PC-3 (cell line): ENCODE measurements at places on chromosomes 6 and 20.

DNA sequence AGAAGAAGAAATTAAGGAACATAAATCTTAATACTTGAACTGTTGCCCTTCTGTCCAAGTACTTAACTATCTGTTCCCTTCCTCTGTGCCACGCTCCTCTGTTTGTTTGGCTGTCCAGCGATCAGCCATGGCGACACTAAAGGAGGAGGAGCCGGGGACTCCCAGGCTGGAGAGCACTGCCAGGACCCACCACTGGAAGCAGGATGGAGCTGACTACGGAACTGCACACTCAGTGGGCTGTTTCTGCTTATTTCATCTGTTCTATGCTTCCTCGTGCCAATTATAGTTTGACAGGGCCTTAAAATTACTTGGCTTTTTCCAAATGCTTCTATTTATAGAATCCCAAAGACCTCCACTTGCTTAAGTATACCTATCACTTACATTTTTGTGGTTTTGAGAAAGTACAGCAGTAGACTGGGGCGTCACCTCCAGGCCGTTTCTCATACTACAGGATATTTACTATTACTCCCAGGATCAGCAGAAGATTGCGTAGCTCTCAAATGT lies 17.1 kb downstream of the IRF4 start:
- peak; percentile 25 for DNase-seq

DNA sequence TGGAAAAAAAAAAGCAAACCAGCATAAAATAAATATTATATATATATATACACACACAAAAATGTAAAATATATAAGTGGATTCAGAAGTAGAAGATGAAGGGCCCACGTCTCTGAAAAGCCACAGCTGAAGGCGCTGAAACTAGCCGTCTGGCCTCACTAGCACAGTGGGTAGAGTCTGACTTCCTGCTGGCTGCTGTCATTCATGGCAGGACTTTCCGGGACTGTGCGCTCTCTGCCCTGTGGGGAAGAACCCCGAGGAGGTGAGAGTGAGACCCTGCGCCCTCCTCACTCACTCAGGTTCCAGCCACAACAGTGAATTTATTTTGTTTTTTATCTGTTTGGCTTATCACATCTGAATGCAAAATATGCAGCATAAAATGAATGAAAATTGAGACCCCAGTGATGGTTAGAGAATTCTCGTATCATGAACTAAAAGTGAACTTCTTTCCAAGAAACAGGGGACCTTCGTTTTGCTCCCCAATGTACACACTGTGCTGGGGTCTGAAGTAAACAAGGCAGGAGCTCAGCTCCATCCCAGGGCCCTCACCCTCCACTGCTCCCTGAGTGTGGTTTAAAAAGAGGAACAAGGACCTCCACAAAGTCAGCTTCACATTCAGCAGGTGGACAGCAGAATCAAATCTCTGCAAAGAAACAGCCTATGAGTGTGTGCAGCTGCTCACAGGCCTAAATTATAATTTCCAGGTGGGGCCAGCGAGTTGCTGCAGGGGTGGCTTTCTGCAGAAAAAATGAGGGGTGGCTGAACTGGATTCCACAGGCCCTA lies 1.3 kb upstream of the RAMACL start:
- DNase-seq: no peak

GRCh38 chr20:33825340-33826269 lies 14.5 kb downstream of the CHMP4B start:
- no peak for DNase-seq

- no peak for DNase-seq
Observed at GRCh38 chr6:195861-196360, 96.4 kb upstream of the DUSP22 start.

DNA sequence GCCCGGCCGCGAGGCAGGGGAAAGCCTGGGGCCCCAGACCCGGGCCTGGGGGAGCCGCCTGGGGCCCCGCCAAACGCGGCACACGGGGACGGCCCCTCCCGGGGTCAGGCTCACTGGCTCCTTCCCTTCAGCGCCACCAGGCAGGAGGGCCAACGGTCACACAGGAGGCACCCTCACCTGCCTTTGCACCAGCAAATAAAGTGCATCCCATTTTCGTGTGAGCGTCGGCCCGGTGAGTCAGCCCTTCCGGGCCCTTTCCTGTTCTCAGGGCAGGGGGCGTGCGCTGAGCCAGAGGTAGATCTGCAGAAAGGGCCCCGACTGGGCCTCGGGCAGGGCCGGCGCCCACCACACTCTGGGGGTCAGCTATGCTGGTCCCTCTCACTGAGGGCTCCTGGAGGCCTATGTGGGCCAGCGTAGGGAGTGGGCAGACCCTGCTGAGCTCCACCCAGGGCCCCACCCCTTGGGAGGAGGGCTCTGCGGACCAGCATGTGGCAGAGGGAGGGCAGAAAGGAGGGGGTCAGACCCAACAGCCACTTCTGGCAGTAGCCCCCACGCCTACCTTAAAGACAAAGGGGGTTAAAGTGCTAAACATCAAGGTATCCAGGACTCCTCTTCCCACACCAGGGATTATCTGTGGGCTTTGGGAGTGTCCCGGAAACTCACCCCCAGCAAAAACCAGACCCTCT lies 931 bp upstream of the UCKL1 start:
- DNase-seq: peak; percentile 79

- no peak for DNase-seq
Observed at GRCh38 chr6:134630508-134631121, 312.7 kb upstream of the SGK1 start.

DNA sequence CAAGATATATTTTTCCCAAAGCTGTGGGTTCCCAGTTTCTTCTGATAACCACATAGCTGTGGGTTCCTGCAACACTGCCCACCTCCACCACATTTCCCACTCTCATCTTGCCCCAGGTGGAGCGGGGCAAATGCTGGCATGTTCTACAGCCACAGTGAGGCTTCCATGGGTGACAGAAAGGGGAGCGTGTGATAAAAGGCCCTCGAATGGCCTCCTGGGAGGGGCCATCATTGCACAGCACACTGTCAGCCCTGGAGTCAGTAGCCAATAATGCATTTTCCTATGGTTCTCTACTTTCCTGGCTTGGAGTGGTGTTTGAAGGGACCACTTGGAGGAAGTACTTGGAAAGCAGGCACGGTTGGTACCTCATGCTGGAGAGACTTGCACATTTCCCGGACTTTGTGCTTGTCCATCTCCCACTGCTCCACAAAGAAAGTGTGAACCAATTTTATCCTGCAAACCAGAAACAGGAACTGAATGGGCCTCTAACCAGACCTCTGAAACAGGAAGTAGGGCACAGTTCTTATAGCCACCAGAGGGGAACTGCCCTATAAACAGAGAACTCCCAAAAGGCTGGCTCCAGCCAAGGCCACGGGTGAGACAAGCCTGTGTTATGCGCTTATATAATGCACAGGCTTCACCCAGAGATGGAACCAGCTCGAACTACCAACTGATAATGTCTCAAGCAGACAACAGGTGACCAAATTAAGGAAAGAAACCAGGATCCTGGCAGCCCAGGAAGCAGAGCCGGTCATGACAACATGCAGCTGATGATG lies 8.6 kb downstream of the MAP3K5 start:
- DNase-seq: no peak

- DNase-seq: no peak
Observed at GRCh38 chr20:34127792-34128191, 15.7 kb upstream of the EIF2S2 start.

GRCh38 chr6:142683714-142684141 lies 261.2 kb downstream of the HIVEP2 start:
- DNase-seq: no peak

GRCh38 chr6:89927264-89927663 lies 33.0 kb downstream of the GJA10 start:
- DNase-seq: no peak

GRCh38 chr6:84059082-84059481 lies 25.5 kb downstream of the MRAP2 start:
- no peak for DNase-seq

GRCh38 chr6:127195833-127196232 lies 70.8 kb upstream of the RNF146 start:
- no peak for DNase-seq

DNA sequence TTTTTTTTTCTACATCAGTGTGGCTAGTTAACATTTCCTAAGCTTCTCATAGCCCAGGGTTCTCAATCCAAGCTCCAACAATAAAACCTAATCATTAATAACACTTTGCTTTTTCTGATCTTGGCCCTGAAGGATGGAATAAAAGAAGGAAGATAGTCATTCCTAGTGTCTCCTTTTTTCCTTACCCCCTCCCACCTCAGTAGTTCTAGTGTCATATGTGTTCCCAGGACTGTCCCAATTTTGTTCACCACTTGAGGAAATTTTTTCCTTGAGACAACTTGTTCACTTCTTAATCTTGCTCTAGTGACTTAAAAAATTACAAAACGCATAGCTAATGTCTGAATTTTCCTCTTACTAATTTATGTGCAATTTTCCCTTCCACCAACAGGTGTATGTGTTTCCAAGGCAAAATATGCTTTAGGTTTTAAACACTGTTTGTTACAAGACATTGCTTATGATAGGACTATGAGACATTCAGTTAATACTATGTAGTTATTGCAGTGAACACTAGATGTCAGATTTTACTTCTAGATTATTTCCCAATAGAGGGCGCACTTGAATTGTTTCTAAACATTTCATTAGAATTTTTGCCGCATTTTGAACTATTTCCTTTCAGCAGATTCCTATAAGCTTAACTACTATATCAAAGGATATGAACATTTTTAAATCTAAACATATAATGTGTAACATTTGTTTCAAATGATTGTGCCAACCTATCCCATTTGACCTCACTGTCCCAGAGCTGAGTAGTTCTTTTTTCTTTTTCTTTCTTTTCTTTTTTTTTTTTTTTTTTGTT lies 18.5 kb upstream of the C6orf141 start:
- peak; percentile 91 for DNase-seq

- peak; percentile 69 for DNase-seq
Observed at GRCh38 chr6:82908661-82909060, 157.0 kb downstream of the UBE3D start.

DNA sequence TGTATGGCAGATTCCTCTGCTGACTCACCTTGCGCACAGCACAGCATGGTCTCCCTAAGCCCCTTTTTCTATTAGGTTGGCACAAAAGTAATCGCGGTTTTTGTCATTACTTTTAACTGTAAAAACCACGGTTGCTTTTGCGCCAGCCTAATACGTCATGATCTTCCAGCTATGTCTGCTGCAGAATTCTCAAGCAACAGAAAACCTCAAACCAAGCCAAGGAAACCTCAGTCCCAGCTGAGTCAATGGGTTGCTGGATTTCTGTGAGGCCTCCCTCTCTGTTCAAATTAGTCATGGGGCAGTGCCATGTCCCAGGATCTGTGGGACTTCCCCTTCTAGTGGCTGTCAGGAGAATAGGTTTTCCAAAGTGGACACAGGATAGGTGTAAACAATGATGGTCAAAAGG lies 15.7 kb upstream of the ENPP1 start:
- peak; percentile 42 for DNase-seq

GRCh38 chr6:156627524-156627923 lies 149.7 kb upstream of the ARID1B start:
- peak; percentile 29 for DNase-seq

- DNase-seq: no peak
Observed at GRCh38 chr6:104766595-104766994, 93.1 kb downstream of the HACE1 start.

GRCh38 chr20:21395666-21396598 lies 1.4 kb downstream of the NKX2-4 start:
- DNase-seq: no peak

DNA sequence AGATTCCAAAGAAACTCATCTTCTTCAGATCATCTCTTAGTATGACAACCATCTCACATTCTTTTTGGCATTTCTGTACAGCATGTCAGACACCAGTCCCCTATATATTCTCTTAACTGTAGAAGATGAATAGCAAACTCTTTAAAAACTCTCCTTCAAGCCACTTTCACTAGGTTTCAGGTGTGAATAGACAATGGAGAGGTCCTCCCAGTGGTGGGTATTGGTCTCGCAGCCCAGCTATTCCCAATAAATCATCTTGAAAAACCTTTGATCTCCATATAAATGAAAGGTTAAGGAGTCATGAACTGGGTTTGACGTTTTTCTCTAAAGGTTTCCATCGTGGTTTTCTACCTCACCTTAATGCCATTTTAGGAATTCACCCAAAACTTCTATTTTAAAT lies 180.0 kb downstream of the GJA1 start:
- peak; percentile 17 for DNase-seq

GRCh38 chr20:38091441-38092216 lies 58.1 kb downstream of the RPRD1B start:
- DNase-seq: no peak

DNA sequence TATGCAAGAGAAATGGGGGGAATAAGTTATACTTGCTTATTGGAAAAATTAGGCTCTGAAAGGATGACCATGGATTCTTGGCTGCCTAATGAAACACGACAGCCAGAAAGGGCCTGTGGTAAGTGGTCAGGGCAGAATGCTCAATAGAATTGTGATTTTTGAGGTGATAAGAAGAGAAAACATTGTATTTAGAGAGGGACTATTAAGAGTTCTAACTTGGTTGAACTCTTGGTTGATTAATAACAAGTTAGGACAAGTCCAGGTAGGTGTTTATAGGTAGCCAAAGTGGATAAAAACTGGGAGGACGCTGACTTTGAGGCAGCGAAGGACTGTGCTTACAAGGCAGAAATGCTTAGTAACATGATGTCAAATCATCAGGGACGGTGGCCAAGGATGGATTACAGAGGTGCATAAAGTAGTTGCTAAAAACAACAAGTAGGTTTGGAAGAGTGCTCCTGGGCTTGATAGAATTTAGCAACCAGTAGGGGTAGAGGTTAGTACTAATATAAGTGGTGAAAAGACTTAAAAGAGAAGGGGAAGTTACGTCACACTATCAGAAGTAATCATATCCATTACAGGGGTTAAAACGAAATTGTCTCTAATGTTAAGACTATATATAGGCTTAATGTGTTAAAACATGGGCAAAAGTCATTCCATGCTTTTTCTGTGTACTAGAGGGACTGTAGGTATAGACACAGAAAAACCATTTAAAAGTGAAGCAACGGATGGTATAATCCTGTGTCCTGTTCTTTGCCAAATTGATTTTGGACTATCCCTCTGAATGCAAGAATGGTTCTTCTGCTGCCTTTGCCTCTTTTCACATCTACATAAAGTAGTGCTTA lies 98.6 kb downstream of the EYA4 start:
- no peak for DNase-seq

DNA sequence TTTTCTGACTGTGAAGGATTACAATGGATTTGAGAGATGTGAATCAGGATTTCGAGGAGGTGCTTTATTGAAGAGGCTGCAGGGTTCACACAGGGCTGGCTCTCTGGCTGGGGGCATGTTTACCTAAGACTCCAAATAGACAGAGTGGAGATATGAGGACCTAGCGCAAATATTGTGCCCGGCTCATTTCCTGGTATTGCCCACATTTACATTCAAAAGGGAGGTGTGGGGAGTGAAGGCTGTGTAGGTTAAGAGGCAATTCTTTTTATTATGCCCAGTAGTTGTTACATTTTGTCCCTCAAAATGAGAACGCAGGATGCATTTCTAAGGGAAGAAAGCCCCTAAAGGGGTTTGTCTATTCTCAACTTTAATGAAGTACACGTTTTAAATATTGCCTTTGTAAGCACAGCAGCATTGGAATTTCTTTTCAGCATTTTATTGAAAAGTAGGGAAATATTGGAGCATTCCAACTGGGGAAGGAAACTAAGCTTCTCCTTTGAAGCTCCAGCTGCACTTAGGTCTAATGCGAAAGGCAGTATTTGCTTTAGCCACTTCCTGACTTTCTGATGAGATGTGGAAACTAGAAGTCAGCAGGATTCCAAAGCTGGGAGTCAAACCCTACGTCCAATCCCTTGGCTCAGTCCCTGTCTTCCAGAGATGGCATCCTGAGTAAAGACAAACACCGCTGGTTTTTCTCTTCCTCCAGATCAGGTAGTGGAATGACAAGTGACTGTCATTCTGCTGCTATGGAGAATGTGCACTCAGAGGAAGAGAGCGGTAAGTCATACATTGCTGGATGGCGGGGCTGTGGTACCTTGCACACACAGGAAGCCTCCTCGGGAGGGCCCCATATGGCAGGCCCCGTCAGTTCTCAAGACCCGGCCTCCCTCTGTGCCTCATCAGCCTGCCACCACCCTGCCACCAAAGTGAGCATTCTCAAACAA lies 70.7 kb downstream of the MYB start:
- DNase-seq: peak; percentile 54
